ENCODE measurements at places on chromosomes 7 and 10. TPM values are rescaled to one million over a fixed set of nuclear protein-coding genes. Genes with fewer than 3 reads are reported as not detected.

Gene C7orf57
- 0.82 TPM for total RNA-seq

Gene NYAP1
- 0.89 TPM for total RNA-seq

Gene VAX1
- total RNA-seq, result not detected

GRCh38 chr10:37478381-37478780, 353.0 kb downstream of the ANKRD30A start:
- DNase-seq, result no peak

DNA sequence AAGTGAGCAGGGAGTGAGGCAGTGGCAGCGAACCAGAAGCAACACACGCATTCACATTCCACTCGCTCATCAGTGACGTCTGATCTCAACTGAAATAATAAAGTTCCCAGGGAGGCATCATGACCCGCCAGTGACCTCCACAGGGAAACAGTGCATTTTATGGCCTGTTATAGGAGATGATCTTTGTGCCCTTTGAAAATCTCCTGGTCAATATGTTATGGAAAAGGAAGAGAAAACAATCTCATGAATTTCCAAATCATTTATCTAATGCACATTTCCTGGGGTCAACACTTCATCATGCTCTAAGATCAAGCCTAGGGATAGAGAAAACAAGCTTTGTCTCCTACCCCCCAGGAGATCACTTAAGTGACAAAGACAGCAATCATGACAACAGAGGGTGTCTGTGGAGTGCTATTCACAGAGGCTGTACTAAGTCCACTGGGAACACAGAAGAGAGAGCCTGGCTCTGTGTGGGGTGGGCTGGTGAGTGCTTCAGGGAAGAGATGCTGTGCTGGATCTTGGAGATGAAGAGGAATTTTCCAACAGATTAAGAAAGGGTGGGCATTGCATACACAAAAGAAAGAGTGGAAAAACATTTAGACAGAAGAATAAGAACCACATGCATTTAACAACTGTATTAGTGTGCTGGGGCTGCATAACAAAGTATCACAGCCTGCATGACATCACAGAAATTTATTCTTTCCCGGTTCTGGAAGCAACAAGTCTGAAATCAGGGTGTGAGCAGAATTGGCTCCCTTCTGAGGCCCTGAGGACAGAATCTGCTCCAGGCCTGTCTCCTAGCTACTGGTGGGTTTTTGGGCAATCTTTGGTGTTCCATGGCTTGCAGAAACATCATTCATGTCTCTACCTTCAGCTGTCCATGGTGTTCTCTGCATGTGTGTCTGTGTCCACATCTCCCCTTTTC, 613.9 kb upstream of the IGFBP3 start:
- no peak for DNase-seq

GRCh38 chr10:11135709-11136108, 118.0 kb downstream of the CELF2 start:
- no peak for DNase-seq

DNA sequence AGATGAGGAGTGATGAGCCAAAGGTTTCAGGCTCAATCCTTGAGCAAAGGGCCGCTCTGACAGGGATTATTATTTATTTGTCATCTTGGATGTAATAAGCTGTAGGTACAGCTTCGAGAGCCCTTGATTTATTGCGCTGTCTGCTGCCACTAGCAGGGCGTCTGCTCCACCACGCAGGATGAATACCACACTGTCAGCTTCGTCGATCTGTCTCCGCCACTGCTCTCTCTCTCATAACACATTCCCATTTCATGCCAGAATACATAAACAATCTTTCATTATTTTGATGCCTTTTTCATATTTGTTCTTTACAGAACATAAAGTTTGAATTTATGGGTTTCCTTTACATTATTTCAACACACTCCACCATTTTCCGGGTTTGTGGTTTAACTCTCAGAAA, 276.6 kb downstream of the LRMDA start:
- DNase-seq, result no peak
